Aorta (tissue), 5 donors: ENCODE measurements at places on chromosomes 4 and X. TPM values are rescaled to one million over a fixed set of nuclear protein-coding genes. Genes with fewer than 3 reads are reported as not detected.

DNA sequence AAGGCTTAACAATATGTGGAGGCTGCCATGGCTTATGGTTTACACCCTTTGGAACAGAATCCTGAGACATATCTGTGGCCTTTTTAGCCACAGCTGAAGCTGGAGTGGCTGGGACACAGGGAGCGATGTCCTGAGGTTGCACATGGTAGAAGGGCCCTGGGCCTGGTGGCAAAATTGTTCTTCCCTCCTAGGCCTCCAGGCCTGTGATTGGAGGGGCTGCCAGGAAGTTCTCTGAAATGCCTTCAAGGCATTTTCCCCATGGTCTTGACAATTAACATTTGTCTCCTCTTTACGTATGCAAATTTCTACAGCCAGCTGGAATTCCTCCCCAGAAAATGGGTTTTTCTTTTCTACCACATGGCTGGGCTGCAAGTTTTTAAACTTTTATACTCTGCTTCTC lies 39.1 kb upstream of the MAGEA8 start:
- no peak for DNase-seq
- H3K4me3 ChIP-seq, result no peak overlapping the region
- H3K27ac ChIP-seq, result no peak overlapping the region

DNA sequence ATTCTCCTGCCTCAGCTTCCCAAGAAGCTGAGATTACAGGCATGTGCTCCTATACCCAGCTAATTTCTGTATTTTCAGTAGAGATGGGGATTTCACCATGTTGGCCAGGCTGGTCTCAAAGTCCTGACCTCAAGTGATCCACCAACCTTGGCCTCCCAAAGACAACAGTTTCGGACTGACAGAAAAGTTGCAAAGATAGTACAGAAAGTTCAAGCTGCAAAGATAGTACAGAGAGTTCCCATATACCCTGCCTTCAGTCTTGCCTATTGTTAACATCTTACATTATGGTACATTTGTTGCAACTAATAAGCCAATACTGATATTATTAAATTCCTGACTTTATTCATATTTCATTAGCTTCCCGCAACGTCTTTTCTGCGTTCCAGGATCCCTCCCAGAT lies 65.8 kb downstream of the SUPT20HL2 start:
- no peaks in the 10 kb centered on the region for H3K36me3 ChIP-seq
- H3K4me3 ChIP-seq, result no peak overlapping the region
- H3K4me1 ChIP-seq, result no peaks in the 10 kb centered on the region
- DNase-seq, result no peak
- H3K27ac ChIP-seq, result no peak overlapping the region

DNA sequence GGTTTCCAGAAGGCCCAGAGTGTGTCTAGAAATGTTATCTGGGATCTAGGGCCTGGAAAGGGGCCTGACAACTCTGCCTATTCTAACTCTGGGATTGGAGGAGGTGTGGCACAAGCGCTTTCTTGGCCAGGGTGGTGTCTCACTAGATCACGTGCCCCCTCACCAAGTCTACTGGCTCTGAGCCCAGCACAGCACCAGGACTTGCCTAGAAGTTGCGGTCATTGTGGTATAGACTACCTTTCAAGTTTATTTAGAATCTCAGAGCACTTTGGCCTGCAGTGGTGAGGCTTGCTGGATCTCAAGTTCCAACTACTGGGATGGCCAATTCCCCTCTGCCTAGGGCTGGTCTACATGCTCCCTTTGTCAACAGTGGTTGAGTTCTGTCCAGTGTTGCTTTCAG lies 223.3 kb upstream of the MAGEB2 start:
- H3K27ac ChIP-seq, result no peak overlapping the region
- H3K27me3 ChIP-seq, result no peaks in the 10 kb centered on the region
- no peaks in the 10 kb centered on the region for H3K4me1 ChIP-seq

GRCh38 chr4:84481860-84482245 lies 17.2 kb downstream of the NKX6-1 start:
- no peak overlapping the region for H3K27ac ChIP-seq
- H3K27me3 ChIP-seq, result no peaks in the 10 kb centered on the region
- H3K4me1 ChIP-seq, result no peaks in the 10 kb centered on the region
- no peak overlapping the region for H3K4me3 ChIP-seq

GRCh38 chr4:141731481-141731880 lies 95.1 kb downstream of the IL15 start:
- no peak overlapping the region for H3K4me3 ChIP-seq
- no peak overlapping the region for H3K27ac ChIP-seq
- peaks cover 7% of the 10 kb centered on the region for H3K36me3 ChIP-seq
- H3K4me1 ChIP-seq, result no peaks in the 10 kb centered on the region

DNA sequence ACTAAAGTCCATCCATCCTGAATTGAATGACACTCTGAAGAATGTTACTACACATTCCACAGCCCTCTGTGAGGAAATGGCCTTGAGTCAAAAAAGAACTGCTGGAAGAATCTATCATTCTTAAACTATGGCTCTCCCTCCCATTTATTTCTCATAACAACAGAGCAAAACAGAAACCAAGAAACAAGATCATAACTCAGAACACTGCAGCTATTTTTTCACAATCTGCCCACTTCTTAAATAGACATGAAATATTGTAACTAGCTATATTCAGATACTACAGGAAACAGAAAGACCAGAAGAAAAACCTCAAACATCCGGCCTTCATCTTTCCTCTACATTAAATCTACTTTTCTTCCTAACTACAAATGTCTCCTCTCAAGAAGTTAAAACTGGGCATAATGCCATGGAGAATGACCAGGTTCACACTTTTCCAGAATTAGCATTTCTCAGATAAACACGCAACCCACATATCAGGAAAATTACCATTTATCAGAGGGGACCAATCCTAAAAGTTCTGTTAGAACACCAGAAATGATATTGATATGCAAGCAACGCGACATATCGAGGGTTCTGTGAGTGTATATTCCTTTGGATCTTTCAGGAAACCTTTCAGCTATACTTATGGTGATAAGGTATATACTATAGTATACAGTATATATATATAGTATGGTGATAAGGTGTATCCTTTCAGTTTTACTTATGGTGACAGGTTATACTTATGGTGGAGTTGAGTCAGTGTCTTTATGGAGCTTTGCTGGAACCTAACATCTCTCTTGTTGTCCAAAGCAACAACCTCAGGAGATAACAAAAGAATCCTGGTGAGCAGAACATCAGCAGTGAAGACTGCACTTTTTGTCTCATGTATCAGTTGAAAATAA lies 60.4 kb upstream of the IRF2 start:
- no peaks in the 10 kb centered on the region for H3K36me3 ChIP-seq
- H3K4me3 ChIP-seq, result no peak overlapping the region
- no peaks in the 10 kb centered on the region for H3K4me1 ChIP-seq
- H3K27me3 ChIP-seq, result no peaks in the 10 kb centered on the region

GRCh38 chr4:163109967-163110366 lies 56.7 kb downstream of the NAF1 start:
- no peak overlapping the region for H3K27ac ChIP-seq
- no peaks in the 10 kb centered on the region for H3K4me1 ChIP-seq
- no peak overlapping the region for H3K4me3 ChIP-seq
- no peaks in the 10 kb centered on the region for H3K36me3 ChIP-seq
- H3K27me3 ChIP-seq, result no peaks in the 10 kb centered on the region
- DNase-seq, result no peak

DNA sequence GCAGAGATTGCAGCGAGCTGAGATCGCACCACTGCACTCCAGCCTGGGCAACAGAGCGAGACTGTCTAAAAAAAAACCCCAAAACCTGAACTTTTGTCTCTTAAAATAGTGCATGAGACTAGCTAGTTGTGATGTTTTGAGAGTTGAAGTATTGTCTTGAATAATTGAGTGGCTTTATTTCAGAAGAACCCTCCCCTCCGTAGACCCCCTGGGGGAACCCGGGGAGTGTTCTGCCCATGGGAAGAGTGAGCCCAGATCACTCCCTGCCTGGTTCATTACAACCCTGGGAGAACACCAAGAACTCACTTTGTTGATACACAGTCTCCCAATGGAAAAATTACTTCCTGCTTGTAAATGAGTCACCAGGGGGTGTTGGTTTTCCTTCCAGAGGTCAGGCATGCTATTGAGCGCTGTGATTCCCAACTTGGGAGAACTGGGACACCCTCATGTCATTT lies 65.3 kb upstream of the SHISA3 start:
- H3K36me3 ChIP-seq, result no peaks in the 10 kb centered on the region
- no peaks in the 10 kb centered on the region for H3K4me1 ChIP-seq
- no peak overlapping the region for H3K27ac ChIP-seq
- H3K27me3 ChIP-seq, result no peaks in the 10 kb centered on the region
- DNase-seq, result no peak
- H3K4me3 ChIP-seq, result no peak overlapping the region

GRCh38 chr4:147550626-147551246 lies 66.5 kb upstream of the TMEM184C start:
- H3K27me3 ChIP-seq, result no peaks in the 10 kb centered on the region
- H3K4me3 ChIP-seq, result no peak overlapping the region
- no peak overlapping the region for H3K27ac ChIP-seq

DNA sequence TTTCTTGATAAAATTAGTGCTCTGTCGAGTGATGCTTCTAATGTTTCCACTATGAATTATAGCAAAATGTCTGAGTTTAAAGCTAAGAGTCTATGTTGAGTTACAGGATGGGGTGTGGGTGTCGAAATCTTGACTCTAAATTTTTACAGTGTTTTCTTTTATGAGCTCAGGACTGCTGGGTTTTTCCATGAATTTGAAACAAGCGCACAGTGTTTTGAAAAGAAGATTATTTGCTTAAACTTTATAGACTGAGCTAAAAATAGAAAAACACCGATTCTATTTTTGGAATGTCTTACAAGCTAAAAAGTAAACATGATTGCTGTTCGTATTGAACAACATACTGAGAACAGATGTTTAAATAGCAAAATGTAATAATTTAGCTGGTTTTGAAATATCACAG lies 7.5 kb downstream of the PTTG2 start:
- H3K4me3 ChIP-seq, result no peak overlapping the region
- no peak overlapping the region for H3K27ac ChIP-seq
- no peak for DNase-seq
- no peaks in the 10 kb centered on the region for H3K27me3 ChIP-seq
- no peaks in the 10 kb centered on the region for H3K36me3 ChIP-seq

GRCh38 chr4:4386736-4387392 lies at the start of gene NSG1:
Gene NSG1, plus strand, starts transcription at chr4:4387102. Its CDS starts 528 bp downstream, at chr4:4387630.
- DNase-seq, result peak; percentile 78
- no peak within 1 kb of the TSS for H3K27ac ChIP-seq
- H3K36me3 ChIP-seq, result no peaks in the 10 kb centered on the region
- H3K4me1 ChIP-seq, result no peaks in the 10 kb centered on the region
- peak within 1 kb of the TSS; percentile 34 for H3K4me3 ChIP-seq

GRCh38 chr4:64250061-64250460 lies 159.2 kb downstream of the TECRL start:
- H3K4me1 ChIP-seq, result no peaks in the 10 kb centered on the region
- H3K4me3 ChIP-seq, result no peak overlapping the region
- H3K36me3 ChIP-seq, result no peaks in the 10 kb centered on the region
- no peak overlapping the region for H3K27ac ChIP-seq
- H3K27me3 ChIP-seq, result no peaks in the 10 kb centered on the region

DNA sequence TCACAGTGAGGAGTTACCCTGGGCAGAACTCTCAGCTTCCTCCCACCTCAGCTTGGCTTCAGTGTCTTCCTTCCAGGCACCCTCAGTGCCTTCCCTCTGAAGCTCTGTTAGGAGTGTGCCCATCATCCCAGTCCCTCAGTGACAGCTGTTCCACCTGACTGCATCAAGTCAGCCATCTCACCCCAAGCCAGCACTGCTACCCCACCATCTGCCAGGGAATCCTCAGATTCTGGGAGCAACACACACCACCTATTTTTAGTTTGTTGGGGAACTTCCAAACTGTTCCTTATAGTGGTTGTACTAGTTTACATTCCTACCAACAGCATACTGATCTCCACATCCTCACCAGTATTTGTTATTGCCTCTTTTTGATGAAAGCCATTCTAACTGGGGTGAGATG lies 182.9 kb downstream of the RELL1 start:
- H3K4me1 ChIP-seq, result no peaks in the 10 kb centered on the region
- H3K27ac ChIP-seq, result no peak overlapping the region
- DNase-seq, result no peak
- H3K27me3 ChIP-seq, result no peaks in the 10 kb centered on the region

DNA sequence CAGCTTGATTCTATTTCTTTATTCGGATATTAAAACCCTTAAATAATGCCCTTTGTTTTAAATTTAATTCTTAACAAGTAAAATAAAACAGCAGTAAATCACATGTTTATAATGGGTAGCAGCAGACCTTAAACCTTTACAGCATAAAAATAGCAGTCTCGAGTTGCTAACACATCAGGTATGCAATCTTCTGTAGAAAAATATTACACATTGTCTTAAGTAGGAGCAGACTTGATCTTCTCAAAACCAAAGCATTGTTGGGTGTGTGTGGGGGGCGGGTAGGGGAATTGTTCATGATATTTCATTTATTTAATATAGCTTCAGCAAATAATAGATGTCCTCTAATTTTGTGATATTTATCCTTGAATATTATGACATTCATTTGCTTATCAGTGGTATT lies 331.4 kb downstream of the PCDH7 start:
- H3K27ac ChIP-seq, result no peak overlapping the region
- no peaks in the 10 kb centered on the region for H3K27me3 ChIP-seq
- peaks cover 8% of the 10 kb centered on the region for H3K4me1 ChIP-seq

- no peaks in the 10 kb centered on the region for H3K4me1 ChIP-seq
- DNase-seq, result no peak
- H3K27ac ChIP-seq, result no peak overlapping the region
- no peak overlapping the region for H3K4me3 ChIP-seq
- H3K27me3 ChIP-seq, result no peaks in the 10 kb centered on the region
Observed at GRCh38 chr4:72566464-72566972, 2.5 kb downstream of the ADAMTS3 start.

The FGD1 gene
- polyA plus RNA-seq, result 5.8 TPM

The BCLAF3 gene
- polyA plus RNA-seq, result 4.3 TPM

The FABP2 gene
- 0.05 TPM for polyA plus RNA-seq

The RAB33A gene
- polyA plus RNA-seq, result 0.64 TPM

The TRIM75 gene
- polyA plus RNA-seq, result not detected

The TREX2 gene
- polyA plus RNA-seq, result 39.1 TPM

The TSPAN5 gene
- 9.9 TPM for polyA plus RNA-seq
